AG10803 (cell line): ENCODE measurements at places on chromosomes 1 and 21.

DNA sequence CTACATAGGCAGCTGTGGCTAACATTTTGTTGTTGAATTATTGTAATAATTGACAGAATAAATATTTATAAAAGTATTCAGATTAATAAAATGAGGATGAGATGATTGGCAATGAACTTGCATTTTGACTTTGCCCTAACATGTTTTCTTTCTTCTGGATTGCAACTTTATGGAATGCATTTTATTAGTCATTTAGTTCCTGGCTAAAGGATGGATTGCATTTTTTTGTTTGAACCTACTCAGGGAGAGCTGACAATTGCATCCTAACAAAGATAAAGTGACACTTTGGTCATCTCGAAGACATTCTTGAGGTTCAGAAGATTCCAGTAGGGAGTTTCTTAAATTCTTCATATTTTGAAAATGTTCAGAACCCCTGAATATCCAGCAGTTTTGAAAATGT, 37.5 kb downstream of the PGM1 start:
- DNase-seq: peak; percentile 73

- no peak for DNase-seq
Observed at GRCh38 chr1:243415663-243416408, 160.0 kb downstream of the SDCCAG8 start.

DNA sequence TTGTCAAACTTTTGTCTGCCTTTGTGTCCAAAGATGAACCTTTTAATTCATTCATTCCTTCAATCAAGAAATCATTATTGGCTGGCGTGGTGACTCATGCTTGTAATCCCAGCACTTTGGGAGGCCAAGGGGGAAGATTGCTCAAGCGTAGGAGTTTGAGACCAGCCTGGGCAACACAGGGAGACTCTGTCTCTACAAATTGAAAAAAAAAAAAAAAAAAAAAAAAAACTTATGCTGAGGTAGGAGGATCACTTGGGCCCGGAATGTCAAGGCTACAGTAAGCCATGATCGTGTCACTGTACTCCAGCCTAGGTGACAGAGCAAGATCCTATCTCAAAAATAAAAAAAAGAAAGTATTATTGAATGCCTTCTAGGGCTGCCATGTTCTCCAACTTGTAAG, 51.3 kb upstream of the CXADR start:
- DNase-seq: peak; percentile 19

- peak; percentile 76 for DNase-seq
Observed at GRCh38 chr1:64343105-64343822, 126.7 kb upstream of the CACHD1 start.

GRCh38 chr1:222167111-222167510, 380.8 kb downstream of the HHIPL2 start:
- DNase-seq: peak; percentile 95

DNA sequence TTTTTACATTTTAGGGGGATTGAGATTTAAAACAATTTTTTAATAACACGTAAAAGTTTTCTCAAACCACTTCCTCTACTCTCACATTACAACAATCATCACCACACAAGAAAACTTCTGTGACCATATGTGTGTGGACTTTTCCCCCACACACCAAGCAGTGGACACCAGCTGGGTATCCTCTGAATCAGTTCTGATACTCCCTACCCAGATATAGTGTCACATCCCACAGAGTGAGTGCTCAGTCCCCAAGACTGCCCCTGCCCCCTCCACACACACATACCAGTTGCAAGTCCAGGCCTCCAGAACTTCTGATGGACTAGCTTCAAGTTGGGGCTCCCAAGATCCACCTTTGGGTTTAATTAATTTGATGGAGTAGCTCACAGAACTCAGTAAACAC, 53.3 kb upstream of the QSOX1 start:
- no peak for DNase-seq

DNA sequence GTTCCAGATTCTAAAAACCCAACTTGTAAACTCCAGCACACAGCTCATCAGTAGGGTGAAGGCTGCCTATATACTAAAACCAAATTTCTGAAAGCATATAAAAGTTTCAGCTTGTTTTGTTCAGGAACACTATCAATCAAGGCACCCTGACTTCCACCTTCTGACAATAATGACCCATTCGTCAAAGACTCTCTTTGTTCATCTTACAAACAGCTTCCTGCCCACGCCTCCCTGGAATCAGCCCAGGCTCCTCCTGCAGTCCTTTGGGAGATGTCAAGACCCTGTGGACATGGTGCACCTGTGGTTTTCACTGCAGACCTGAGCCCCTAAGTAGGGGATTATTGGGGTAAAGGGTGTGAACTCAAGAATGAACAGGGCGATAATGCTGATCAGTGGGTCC, 178.9 kb upstream of the CAMK1G start:
- DNase-seq: no peak

DNA sequence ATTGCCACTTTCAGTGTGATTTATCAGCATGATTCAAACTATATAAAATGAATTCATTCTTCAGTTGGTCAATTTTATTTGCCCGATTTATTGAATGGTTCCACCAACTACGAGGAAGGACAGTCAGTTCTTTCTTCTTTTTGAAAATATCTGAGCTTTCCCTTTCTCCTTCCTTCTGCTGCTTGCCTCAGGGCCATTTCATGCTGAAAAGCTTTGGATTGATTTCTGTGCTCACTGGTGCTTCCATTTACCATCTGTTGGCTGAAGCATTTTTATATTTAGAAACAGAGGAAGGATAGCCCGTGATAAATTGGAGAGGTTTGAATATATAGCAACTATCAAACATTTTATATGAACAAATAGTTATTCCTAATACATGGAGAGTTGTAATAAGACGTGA, 68.9 kb upstream of the ADAMTS5 start:
- DNase-seq: no peak
